Stimulated activated CD8-positive, alpha-beta memory T cell treated with anti-CD3 and anti-CD28 coated beads, Interleukin-15, amount 100 ng/mL, for 48 hours (primary cell): ENCODE measurements at places on chromosomes 12 and 14.

DNA sequence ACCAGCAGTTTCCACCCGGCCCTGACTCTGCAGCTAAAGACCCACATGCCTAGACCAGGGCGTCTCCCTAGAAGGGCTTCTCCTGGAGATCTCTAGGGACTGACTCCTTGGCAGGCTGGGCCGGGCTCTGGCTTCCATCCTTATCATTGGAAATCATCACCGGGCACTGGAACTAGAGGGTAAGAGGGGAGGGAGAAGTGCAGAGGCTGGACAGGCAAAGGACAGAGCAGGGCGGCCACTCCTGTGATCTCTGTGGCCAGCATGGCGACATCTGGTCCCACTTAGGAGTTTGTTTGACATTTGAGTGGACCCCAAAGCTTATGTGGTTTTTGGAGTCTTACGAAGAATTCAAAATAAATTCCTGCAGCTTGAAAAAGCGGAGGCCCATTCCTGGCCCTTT lies 7.1 kb downstream of the LTBP2 start:
- DNase-seq: no peak

- DNase-seq: no peak
Observed at GRCh38 chr14:101197595-101198397, 294.3 kb upstream of the RTL1 start.

DNA sequence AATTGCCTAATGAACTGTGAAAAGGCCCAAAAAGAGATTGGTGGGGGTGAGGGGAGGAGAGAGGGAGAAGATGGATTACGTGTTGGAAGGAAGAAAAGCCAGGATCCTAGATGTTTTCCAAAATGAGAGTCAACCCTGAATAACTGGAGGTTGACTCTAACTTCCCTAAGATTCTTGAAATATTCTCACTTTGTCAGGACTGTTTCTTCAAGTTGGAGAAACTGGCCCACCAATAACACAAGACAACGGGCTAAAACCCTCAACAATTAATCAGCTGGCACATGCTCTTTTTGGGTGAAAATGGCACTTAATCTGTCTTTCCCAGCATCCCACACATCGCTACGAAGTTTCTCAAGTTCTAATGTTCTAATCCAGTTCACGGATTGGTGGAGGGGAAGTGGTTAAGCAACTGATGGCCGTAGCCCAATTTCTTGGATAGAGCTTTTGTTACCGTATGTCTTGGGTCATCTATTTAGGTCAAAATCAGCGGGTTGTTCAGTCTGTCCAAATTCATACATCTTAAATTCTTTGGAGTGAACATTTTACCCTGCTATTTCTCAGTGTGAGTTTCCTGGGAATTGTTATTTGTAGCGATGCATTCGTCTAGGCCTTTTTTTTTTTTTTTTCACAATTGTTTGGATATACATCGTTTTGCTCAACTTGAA lies 49.0 kb downstream of the GPHB5 start:
- no peak for DNase-seq

DNA sequence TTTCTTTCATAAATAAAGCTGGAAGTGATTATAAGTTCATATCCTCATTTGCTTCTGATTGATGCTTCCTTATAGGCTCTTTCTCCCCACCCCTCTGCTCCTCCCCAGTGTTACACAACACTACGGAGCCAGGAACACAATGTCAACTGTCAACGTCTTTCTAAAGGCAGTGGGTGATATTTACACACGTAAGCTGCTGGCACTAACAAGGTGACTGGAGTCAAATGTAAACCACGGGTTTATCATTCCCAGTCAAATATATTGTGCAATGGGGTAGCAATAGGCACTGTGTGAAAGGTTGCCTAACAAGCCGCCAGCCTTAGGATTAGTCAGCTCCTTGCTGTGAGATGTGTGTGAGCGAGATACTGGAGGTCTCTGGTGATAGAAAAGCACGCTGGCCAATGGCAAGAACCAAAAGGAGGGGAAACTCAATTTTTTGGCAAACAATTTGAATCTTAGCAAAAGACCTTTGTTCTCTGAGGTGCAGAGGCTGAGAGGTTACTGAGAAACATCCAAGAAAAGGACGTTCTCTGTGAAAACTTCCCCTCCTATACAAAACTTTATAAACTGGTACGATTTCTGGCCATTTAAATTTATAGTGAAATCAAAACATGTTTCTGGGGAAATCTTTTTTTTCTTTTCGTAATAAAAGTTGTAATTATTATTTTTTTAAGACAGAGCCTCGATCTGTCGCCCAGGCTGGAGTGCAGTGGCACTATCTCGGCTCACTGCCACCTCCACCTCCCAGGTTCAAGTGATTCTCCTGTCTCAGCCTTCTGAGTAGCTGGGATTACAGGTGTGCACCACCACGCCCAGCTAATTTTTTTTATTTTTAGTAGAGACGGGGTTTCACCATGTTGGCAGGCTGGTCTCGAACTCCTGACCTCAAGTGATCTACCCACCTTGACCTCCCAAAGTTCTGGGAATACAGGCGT lies 22.3 kb upstream of the HECTD1 start:
- DNase-seq: no peak

DNA sequence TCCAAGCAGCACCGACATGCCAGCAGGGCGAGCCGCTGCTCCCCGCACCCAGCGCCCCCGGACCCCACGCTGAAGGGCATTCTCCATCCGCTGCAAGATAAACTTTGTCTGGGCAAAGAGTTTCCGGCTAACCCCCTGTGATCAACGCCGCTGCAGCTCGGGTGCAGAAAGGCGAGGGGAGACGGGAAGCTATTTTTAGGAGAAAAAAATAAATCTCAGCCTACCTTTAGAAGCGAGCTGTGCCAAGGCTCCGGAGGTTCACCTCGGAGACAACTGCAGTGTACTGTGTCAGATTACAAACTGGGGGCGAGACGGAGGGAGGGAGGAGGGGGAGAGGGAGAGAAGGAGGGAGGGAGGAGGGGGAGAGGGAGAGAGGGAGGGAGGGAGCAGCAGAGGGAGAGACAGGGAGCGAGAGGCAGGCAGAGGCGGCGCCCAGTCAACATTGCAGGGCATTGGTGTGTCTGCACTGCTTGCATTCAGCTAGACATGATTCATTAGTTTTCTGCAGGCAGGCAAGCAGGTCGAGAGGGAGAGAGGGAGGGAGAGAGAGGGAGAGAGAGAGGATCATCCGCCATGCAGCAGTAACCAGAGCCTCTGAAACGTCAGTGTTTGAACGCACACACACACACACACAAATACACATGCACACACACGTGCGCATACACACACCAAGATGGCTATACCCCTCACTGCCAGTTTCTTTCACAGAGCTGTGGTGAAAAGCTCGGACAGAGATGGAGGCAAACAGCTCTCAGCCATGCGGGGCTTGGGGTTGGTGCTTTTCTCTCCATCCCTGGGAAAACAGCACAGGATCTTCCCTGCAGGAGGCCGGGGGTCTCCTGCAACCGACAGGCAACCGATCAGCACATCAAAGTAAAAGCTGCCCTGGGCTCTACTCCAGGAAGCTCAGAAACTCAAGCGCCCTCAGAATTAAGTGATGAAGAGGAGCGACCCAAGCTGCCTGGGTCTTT lies at the start of gene RIMBP2:
RIMBP2 (minus strand) TSS at position 302 of the 971 bp plus-strand sequence. CDS start 237,286 bp downstream, outside the sequence.
- no peak for DNase-seq

DNA sequence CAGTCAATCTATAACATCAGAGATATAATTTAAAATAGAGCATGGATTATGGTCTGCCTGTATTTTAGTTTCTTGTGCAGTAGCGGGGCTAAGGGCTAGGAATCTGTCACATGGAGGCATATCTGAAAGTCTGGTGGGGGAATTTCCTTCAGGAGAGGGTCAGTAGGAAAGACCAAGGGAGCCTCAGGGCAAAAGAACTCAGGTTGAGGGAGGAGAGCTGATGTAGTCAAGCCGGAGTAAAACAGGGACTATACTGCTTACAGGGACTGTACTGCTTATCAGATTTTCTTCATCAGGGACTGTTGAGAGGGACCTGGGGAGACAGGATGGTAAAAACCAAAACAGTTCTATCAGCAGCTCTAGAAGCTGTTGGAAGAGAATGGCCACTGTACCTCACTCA lies 82.0 kb upstream of the CPM start:
- DNase-seq: no peak
